ENCODE measurements at places on chromosomes 7 and 10.

DNA sequence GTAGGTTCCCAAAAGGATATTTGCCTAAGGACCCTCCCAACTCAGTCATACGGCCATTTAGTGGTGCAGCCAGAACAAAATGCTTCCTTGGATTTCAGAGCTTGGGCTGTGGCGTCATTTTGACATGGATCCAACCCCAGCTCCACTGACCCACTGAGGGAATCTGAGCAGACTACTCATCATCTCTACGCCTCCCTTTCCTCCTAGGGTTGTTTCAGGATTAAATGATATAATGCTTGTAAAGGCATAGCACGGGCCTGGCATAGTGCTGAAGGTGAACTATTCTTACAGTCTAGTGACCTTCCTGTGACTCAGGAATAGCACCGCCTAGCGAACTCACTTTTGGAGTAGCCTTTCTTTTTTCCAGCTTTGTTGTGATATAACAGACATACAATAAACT, 70.3 kb upstream of the LOXL4 start:
- DNase-seq: no peak

- no peak for DNase-seq
Observed at GRCh38 chr10:72276013-72276387, 2.3 kb downstream of the DDIT4 start.

GRCh38 chr7:76011442-76011861, 17.1 kb upstream of the TMEM120A start:
- DNase-seq: no peak

DNA sequence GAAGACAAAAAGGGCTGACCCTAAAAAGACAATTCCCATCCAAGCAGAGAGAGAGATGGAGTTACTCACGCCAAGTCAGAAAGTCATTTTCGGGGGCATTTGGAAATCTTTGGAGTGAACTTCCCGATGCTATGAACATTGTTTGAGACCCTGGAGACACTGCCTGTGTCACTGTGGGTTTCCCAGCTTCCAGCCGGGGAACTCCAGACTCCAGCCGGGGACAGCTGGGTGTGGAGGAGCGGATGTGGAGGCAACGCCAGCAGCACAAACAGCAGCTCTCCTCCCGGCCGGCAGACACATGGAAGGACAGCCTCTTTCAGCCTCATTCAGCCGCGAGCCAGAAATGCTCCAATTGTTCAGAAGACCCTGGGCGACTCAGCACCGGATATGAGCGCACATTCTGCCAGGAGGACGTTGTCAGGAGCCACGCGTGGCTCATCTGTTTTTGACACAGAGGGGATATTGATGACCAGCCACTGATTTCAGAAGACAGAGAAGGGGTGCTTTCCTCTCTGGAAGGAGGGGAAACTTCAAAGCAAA, 97.6 kb downstream of the PRPF18 start:
- DNase-seq: no peak

- DNase-seq: no peak
Observed at GRCh38 chr10:3486346-3487065, 298.5 kb downstream of the KLF6 start.

DNA sequence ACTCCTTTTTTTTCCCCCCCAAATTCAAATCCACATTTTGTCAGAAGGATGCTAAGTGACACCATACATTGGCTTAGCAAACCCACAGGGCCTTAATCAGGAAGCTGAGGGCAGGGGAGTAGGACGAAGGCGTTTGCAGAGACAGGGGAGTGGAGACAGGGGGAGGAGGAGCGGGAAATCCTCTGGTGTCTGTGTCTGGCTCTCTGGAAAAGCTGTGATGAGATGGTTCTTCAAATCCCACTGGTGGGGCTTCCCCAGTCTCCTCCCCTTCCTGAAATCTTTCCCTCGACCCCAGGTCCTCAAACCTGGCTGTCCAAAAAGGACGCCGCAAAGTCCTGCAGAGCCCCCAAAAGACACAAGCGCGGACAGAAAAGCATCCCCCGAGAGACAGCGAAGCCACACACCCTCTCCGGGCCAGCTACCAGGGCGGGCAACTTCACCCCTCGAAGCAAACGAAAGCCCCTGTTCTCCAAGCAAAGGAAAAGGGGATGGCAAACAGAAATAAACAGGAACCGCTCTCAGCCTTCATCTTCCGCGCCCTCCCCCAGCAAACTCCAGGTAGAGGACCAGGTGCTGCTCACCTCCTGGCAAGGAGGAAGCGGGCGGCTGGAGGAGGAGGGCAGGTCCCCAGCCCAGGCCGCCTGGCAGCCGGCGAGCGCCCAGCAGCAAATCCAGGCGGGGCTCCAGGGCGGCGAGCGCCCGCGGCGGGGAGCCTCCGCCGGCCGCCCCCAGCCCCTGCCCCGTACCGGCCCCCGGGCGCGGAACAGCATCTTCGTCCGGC, 520 bp downstream of the ELAPOR2 start:
- DNase-seq: peak; percentile 22

DNA sequence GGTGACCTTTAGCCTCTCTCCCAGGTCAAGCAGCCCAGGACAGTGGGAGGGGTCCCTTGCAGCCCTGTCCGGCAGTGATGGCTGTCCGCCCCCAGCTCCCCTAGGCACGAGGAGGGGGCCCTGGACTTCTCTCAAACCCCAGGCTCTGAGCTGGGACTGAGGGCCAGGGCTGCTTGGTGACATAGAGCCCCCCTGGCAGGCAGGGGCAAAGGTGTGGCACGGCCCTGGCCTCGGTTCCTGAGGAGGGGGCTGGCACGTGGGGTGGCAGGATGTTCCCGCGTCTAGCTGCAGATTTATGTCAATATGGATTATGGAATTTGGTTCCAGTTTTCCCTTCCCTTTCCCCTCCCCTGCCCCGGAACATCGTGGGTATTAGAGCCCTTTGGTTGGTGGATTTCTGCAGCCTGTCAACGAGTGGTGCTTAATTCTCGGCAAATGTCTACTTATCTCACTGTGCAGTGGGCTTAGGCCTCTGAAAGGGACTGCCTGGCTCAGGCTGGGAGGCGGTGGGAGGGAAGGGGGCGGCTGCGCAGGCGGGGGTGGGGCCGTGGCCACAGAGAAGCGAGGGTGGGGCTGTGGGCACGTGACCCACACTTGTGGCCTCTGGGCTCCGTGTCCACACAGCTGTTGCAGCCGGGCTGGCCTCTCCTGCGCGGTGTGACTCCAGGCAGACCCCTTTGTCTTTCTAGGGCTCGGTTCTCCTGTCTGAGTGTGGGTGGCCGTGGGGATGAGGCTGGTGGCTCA, 19.3 kb downstream of the UNCX start:
- no peak for DNase-seq

GRCh38 chr7:16531707-16532106, 5.1 kb downstream of the LRRC72 start:
- no peak for DNase-seq

- DNase-seq: no peak
Observed at GRCh38 chr10:48506147-48506917, 98.5 kb downstream of the ARHGAP22 start.

- no peak for DNase-seq
Observed at GRCh38 chr7:114852293-114852692, 69.6 kb upstream of the MDFIC start.
